ENCODE measurements at places on chromosomes 12 and 14.
A peak's percentile ranks its signal among the peaks of the same experiment; 100 is the strongest.

DNA sequence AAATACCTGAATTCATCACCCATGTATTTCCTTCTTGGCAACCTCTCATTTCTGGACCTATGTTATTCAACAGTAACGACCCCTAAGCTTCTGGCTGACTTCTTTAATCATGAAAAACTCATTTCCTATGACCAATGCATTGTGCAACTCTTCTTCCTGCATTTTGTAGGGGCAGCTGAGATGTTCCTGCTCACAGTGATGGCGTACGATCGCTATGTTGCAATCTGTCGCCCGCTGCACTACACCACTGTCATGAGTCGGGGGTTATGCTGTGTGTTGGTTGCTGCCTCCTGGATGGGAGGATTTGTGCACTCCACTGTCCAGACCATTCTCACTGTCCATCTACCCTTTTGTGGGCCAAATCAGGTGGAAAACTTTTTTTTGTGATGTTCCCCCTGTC lies 356 bp downstream of the OR4Q2 start:
- no peak for DNase-seq

GRCh38 chr14:93759719-93760307 lies 28.5 kb downstream of the PRIMA1 start:
- DNase-seq: no peak

- DNase-seq: no peak
Measured at GRCh38 chr14:45258073-45258472, 5.1 kb upstream of the MIS18BP1 start.

- no peak for DNase-seq
Measured at GRCh38 chr12:21813125-21813524, 38.6 kb upstream of the KCNJ8 start.

- no peak for DNase-seq
Measured at GRCh38 chr14:68306265-68306933, 486.5 kb downstream of the ZFP36L1 start.

DNA sequence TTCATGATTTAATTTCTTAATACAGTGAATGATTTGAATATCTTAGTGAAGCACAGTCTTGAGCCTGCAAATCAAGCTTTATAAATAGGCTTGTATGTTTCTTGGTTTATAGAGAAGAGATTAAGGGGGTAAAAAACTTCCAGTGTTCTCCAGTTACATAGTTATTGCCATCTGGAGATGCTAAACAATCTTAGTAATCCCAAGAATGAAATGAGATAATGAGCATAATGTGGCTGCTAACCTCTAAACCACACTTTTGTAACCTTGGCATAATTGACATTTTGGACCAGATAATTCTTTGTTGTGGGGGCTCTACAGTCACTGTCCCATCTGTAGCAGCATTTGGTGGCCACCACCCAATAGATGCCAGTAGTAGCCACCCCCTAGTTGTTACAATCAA lies 316.8 kb downstream of the CCDC91 start:
- peak; percentile 42 for DNase-seq

DNA sequence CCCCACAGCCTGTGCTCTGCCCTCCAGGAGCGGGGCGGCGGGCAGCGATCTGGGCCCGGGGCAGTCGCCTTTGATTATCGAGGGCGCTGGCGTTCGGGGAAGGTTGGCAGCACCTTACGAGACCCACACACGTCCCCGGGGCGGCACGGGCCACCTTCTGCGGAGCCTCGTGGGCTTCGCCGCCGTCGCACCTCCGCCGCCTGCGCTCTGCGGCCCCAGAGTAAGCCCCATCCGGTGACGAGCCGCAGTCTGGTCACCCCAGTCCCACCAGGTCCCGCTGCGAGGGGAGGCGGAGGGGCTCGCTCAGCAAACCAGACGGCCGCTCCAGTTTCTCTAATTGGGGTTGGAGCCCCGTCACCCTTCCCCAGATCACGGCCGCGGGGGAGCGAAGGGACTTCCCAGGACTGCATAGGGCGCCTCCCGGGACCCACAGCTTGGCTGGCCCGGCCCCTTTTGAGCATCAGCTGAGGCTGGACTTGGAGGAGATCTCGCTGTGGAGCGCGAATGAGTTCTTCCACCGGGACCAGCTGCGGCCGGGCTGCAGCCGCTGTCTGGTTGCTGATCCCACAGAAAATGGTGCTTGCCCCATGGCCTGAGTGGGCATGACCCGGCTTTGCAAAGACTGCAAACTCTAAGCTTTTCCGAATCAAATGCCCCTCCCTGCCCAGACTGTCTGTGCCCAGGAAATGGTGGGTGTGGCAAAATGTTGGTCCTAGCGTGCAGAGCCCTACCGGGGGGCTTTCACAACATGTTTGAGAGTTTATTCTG lies 560 bp downstream of the LGALS3 start:
- DNase-seq: no peak

DNA sequence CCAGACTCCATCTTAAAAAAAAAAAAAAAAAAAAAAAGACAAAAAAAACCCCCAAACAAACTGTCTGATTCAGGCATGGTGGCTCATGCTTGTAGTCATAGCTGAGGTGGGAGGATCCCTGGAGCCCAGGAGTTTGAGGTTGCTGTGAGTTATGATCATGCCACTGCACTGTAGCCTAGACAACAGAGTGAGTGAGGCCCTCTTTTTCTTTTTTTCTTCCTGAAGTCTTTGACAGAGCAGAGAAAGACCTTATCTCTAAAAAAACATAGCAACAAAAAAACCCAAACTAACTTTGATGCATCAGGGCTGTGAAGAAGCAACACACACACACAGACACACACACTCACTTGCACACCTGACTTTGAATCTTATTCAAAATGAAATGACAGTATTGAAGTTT lies 7.7 kb upstream of the AMN1 start:
- peak; percentile 71 for DNase-seq

DNA sequence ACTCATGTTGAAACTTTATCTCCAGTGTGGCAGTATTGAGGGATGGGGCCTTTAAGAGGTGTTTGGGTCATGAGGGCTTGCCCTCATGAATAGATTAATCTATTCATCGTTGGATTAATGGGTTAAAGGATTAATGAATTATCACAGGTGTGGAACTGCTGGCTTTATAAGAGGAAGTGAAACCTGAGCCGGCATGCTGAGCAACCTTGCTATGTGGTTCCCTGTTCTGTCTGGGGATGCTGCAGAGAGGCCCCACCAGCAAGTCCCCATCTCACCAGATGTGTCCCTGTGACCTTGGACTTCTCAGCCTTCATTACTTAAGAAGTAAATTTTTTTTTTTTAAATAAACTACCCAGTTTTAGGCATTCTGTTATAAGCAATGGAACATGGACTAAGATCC lies 109.6 kb downstream of the DYRK2 start:
- DNase-seq: no peak

- no peak for DNase-seq
Measured at GRCh38 chr12:14018080-14018479, 36.7 kb upstream of the GRIN2B start.

DNA sequence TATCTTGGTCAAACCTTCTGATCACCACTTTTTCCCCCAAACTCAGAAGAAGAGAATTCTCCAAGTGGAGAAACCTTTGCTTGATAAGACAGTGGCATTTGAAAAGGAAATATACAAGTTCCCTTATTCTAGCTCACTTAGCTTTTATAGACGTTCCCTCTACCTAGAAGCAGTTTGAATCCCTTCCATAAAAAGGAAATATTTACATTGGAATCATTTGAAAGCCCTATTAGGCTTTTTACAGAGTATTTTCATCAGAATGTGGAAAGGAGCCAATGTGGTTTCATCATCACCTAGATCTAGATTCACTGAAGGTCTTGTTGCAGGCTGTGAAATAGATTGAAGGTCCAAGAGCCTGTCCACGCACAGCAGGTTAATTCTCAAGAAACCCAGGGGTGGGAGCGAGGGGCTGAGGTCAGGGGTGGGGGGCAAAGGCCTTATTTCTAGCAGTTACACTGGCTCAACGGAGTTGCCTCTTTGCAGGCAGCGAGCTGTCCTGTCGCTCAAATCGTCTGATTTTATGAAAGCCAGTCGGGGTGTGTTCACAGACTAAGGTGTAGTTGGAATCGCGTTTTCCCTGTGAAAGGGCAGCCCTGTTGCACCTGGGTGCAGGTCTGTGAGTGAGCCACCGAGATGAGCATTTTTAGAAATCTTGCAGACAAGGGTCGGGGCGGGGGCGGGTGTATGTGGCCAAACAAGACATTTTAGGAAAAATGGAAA lies 45.6 kb downstream of the AACS start:
- DNase-seq: no peak

DNA sequence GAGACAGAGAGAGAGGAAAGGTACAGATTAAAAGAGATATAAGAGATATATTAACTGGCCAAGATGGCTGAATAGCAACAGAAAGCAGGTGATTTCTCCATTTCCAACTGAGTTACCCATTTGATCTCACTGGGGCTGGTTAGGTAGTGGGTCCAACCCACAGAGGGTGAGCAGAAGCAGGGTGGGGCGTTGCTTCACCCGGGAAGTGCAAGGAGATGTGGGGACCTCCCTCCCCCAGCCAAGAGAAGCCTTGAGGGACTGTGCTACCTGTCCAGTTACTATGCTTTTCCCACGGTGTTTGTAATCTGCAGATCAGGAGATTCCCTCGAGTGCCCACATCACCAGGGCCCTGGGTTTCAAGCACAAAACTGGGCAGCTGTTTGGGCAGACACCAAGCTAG lies 131.2 kb downstream of the AKAP6 start:
- no peak for DNase-seq

DNA sequence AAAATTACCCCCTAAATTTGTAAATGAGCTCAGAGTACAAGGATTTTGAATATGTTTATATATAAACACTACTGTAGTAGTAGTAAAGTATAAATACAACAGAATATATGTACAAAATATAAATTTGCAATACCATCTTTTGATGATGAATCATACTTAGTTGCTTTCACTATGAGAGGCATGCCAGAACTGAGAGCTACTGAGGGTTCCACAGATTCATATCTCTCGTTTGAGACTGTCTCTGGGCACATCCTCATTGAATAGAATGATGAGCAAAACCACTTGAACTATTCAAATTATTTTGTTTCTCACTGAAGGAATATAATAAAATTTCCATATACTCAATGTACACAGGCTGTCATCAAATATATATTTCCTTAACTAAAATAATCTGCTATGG lies 417.6 kb downstream of the NAV3 start:
- DNase-seq: no peak

DNA sequence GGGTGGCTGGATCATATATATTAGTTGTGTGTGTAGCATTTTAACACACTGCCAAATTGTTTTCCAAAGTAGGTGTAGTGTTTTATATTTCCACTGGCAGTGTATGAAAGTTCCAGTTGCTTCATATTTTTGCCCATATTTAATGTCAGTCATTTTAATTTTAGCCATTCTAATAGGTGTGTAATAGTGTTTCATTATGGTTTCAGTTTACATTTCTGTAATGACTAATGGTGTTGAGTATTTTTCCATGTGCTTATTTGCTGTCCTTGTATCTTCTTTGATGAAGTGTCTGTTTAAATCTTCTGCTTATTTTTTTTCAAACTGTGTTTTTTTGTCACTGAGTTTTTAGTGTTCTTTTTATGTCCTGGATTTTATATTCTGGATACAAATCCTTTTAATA lies 8.7 kb downstream of the TBC1D15 start:
- peak; percentile 8 for DNase-seq

DNA sequence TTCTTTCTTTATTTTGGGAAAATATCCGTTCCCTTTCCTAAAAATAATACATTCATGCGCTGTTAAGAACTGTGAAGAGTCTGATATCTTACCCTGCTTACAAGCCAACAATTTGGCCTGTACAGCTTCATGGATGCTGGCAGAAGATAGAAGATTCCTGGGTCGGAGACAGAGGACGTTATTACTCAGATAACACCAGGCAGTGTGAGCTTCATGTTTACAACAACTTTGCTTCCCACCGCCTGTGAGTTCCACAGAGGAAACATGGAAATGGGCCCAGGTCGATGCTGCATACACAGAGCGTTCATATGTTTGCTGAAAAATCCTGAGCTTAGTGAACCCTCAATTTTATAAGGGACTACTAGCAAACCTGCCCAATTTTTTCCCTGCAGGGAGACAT lies 705.6 kb upstream of the SEL1L start:
- DNase-seq: no peak

DNA sequence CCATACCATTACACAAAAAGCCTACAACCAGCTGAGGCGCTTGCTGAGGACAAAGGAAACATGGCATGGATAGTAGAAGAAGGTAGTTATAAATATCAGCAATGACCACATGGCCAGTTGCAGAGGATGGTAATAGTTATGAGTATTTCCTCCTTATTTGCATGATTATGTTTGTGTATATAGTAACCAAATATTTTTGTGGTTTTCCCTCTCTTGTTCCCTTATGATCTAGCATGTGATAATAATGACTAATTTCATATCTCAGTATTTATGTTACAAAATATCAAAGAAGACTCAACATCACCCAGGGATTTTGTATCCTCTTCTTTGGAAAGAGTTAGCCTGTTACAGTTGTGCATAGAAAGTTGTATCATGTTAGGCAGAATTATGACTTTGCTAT lies 13.5 kb upstream of the CATSPERB start:
- no peak for DNase-seq
